ENCODE measurements at places on chromosomes 5 and 9.

DNA sequence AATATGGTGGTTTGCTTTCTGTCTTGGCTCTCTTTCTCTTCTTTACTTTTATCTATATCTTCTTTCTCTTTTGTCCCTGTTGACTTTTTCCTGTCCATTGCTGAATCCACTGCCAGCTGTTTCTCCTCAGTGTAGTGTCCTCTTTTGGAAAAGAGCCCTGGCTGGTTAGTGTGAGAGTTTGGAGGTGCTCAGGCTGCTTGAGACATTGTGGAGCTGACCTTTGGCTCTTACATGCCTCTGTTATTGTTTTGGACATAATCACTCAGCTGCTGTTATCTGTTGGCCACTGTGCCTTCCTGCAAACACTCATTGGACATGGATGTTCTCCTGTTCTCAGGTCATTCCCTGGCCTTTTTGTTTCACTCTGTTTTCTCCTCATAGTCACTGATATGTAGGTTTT is 295.4 kb upstream of the RIOK2 start:
- no peak for DNase-seq

- no peak for DNase-seq
Measured at GRCh38 chr5:179731791-179732411, 721 bp upstream of the MAML1 start.

DNA sequence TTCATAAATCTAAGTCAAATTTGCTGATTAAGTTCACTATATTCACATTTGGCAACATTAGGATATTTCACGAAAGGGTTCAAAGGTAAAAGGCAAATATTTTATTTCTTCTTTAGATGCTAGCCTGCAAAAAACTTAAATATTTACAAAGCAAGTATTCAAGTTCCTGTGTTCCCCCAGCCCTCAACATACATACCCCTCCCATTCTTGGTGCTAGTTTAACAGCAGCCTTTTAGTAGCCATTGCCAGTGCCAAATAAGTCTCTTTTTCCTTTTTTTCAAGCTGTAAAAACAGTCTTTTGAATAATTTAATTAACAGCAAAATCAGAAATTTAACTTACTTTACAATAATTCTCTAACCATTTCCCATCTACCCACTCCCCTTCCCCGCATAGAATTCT is 288.5 kb upstream of the TMEM161B start:
- DNase-seq, result no peak

DNA sequence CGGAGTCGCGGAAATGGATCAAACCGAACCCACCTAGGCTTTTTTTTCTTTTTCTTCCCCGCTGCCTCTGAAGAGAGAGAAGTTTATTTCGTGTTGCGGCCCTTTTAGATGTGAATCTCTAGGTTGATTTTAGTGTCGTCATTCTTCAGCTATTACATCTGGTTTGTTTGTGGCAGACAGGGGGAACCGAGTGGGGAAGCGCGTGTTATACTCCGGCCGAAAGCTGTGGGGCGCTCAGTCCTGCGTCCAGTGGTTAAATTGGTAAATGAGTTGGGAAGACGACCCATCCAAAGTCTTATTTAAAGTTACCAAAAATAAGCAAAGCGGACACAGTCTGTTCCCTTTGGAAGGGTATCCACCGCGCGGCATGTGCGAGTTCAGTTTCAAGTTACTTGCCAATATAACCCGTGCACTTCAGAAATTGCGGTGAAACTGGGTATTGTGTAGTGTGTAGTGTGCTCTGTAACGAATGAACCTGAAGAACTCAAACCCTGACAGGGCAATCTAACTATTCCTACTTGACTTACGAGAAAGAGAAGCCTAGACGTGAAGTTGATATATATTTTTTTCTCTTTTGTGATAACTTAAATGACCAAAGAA is 1.3 kb downstream of the MAN2A1 start:
- peak; percentile 42 for DNase-seq

GRCh38 chr9:72401396-72401795 is 36.4 kb upstream of the ZFAND5 start:
- no peak for DNase-seq

GRCh38 chr5:58544926-58545325 is 37.9 kb upstream of the RAB3C start:
- no peak for DNase-seq

- DNase-seq, result peak; percentile 55
Measured at GRCh38 chr5:119743927-119744326, 114.6 kb downstream of the FAM170A start.

- DNase-seq, result peak; percentile 30
Measured at GRCh38 chr5:151347369-151347768, at the start of gene SLC36A2. SLC36A2 (minus strand) TSS chr5:151347559; CDS start chr5:151347460, 99 bp downstream.

DNA sequence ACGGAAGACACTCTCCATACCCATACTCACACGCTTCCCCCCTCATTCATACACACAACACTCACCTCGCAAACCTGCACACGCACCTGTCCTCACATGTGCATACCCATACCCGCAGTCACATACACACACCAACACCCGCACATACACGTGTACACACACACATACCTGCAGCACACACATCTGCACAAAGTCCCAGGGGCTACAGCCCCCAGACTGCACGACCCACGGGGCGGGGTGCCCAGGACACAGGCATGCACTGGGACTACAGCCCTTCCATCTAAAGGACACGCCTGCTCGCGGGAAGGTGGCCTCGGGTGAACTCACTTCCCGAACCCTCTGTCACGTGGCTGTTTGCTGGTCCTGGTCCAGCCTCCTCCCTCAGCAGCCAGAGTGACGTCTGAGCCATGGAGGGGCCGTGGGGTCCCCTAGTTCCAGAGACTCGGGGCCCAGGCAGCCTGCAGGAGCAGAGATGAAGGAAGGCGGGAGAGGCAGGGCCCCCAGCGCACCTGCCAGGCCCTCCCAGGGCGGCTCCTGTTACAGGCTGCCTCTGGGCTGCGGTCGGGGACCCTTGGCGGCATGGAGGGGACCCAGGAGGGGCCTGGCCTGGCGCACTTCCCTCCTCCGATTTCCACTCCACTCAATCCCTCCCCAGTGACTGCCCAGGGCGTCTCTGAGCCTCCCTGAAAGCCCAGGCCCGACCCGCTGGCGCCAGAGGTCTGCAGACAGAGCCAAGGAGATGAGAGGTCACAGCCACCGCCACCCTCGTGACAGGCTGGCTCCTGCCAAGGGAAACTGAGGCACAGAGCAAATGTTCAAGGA is 8.1 kb downstream of the SLC12A7 start:
- DNase-seq, result no peak

- DNase-seq, result no peak
Measured at GRCh38 chr9:124197177-124198095, 60.3 kb upstream of the NEK6 start.

Measured in iPS-NIHi11 (cell line).